Upper lobe of right lung (tissue), 1 donor: ENCODE measurements at places on chromosomes 2 and 18.

GRCh38 chr2:20608666-20609348 is 42.1 kb downstream of the HS1BP3 start:
- H3K27me3 ChIP-seq: no peaks in the 10 kb centered on the region
- no peaks in the 10 kb centered on the region for H3K36me3 ChIP-seq
- H3K4me3 ChIP-seq: no peak overlapping the region

DNA sequence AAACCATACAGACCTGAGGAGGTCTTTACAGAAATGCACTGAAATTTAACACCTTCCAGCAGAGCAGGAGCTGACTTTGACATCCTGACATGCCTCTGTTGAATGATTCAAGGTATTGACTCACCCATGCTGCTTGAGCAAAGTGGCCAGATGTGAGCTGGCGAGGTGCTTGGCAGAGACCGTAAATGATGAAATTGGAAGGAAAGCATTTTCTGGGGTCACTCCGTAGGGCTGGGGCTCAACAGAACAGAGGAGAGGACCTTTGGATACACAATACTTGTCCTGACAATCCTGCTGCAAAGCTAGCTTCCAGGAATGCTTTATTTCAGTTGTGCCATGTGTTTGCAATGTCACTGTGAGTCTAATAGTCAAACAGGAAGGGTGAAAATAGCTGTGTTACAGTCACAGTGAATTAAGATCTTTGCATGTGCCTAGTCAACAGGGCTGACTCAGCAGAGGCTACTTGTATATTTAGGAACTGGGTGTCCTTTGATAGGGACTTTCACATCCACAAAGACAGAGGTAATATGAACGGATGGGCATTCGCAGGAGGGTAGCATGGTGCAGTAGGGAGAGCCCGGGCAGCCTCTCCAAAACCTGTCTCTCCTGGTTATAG is 31.6 kb upstream of the NCK2 start:
- H3K4me3 ChIP-seq: no peak overlapping the region
- H3K27ac ChIP-seq: no peak overlapping the region
- no peaks in the 10 kb centered on the region for H3K36me3 ChIP-seq
- no peaks in the 10 kb centered on the region for H3K27me3 ChIP-seq

GRCh38 chr2:189217541-189217940 is 38.0 kb upstream of the COL5A2 start:
- no peaks in the 10 kb centered on the region for H3K27me3 ChIP-seq
- no peak for DNase-seq
- H3K4me1 ChIP-seq: no peaks in the 10 kb centered on the region
- H3K27ac ChIP-seq: no peak overlapping the region

DNA sequence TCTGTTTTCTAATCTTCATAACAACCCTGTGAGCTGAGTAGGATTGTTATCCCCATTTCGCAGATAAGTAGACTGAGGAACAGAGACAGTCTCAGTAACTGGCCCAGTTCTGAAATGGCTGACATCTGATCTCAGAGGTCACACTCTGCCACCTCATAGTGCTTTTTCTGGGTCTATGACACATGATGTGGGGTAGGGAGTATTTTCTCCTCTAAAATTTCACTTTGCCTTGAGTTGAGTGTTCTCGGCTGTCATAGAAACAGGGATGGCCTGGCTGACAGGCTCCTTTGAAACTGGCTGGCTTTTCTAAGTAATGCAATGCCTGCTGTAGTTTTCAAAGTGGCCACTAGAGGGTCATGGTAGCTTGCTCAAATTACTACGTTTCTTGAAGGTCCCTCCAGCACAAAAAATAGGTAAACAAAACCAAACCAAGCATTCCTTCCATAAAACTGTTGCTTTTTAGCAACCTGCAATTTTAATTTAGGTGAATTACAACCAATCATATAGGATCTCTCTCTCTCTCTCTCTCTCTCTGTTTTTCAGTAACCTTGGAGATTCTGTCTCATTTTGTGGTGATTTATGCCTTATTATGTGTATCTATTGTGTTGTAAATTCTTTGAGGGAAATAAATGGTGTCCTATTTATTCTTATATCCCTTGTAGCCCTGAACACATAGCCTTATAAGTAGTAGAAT is 84.2 kb upstream of the TTN start:
- no peak overlapping the region for H3K4me3 ChIP-seq
- H3K36me3 ChIP-seq: no peaks in the 10 kb centered on the region
- H3K27ac ChIP-seq: no peak overlapping the region
- no peaks in the 10 kb centered on the region for H3K4me1 ChIP-seq
- DNase-seq: no peak

DNA sequence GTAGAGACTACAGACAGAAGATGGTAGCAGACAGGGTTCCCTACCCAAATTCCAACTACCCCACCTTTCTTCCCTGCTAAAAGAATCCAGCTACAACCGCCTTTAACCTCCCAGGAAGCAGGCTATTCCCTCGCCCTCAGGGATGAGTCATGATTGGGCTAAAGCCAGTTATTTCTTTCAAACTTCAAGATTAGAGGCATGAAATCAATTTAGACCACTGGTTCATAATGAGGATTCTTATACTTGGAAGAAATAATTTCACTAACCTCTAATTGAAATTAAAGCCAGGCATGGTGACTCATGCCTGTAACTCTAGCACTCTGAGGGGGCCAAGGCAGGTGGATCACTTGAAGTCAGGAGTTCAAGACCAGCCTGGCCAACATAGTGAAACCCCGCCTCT is 20.0 kb downstream of the TRIP12 start:
- peaks cover 20% of the 10 kb centered on the region for H3K4me1 ChIP-seq
- DNase-seq: no peak
- no peak overlapping the region for H3K27ac ChIP-seq
- H3K4me3 ChIP-seq: no peak overlapping the region
- peaks cover 24% of the 10 kb centered on the region for H3K36me3 ChIP-seq
- no peaks in the 10 kb centered on the region for H3K27me3 ChIP-seq

DNA sequence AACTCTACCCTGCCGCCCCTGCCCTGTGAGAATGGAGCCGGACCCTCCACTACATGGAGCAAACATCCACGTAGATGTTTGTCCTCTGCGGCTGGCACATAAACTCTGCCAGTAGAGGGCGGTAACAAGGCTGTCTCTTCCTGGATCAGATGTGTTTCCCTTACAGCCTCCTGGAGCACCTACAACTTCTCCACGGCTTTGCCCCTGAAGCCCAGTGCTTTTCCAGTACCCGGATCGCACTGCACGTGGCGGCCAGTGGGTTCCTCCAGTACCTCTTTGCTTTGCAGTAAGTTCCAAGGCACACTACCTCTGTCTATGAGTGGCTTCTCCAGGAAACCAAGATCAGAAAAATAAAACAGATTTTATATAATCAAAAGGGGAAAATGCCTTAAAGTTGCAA is 651.3 kb downstream of the DCDC2C start:
- no peaks in the 10 kb centered on the region for H3K36me3 ChIP-seq
- H3K27me3 ChIP-seq: no peaks in the 10 kb centered on the region
- H3K27ac ChIP-seq: no peak overlapping the region
- H3K4me1 ChIP-seq: no peaks in the 10 kb centered on the region

GRCh38 chr2:151237422-151238025 is 24.1 kb downstream of the RBM43 start:
- no peaks in the 10 kb centered on the region for H3K4me1 ChIP-seq
- no peak overlapping the region for H3K4me3 ChIP-seq
- H3K27me3 ChIP-seq: no peaks in the 10 kb centered on the region
- no peak overlapping the region for H3K27ac ChIP-seq
- H3K36me3 ChIP-seq: no peaks in the 10 kb centered on the region

DNA sequence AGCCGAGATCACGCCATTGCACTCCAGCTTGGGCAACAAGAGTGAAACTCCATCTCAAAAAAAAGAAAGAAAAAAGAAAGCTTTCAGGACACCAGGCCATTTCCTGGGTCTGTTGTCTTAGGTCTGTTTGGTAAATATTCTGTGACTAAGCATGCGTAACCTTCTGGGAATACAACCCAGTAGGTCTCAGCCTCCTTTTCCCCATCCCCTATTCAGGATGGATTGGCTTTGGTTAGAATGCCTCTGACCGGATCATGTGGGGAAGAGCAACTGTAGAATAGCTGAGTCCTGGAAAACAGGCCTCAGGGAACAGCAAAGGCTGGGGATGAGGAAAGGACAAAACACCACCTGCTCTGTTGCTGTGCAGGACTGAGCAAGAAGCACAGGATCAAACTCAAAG is 1.6 kb upstream of the PDCL3 start:
- H3K4me3 ChIP-seq: no peak overlapping the region
- H3K27me3 ChIP-seq: no peaks in the 10 kb centered on the region
- peak overlapping the region; percentile 91 for H3K27ac ChIP-seq
- no peaks in the 10 kb centered on the region for H3K36me3 ChIP-seq

GRCh38 chr2:62266433-62267038 is 70.6 kb downstream of the B3GNT2 start:
- no peak overlapping the region for H3K4me3 ChIP-seq
- H3K4me1 ChIP-seq: peaks cover 5% of the 10 kb centered on the region

- H3K4me3 ChIP-seq: no peak overlapping the region
- H3K4me1 ChIP-seq: no peaks in the 10 kb centered on the region
- H3K27me3 ChIP-seq: peaks cover 16% of the 10 kb centered on the region
- no peak overlapping the region for H3K27ac ChIP-seq
- no peak for DNase-seq
Observed at GRCh38 chr2:107989445-107989844, 3.1 kb downstream of the SLC5A7 start.

DNA sequence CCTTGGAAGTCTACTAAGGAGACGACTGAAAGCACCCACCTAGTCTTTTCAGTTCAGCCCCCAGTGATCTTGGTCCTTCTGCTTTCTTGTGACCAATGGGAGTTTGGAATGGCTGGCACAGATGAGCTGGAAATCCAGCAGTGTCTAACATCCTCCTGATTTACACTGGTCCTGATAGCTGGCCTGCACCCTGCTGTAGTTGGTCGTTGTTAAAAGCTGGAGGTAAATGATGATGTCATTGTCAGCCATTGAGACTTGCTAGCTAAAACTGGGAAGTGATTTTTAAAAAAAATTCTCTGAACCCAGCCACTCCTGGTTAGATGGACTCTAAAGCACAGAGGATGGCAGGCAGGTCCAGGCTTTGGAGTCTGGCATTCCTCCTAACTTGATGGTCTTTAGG is 19.3 kb downstream of the CCT7 start:
- peaks cover 60% of the 10 kb centered on the region for H3K36me3 ChIP-seq
- no peak overlapping the region for H3K4me3 ChIP-seq
- H3K27ac ChIP-seq: no peak overlapping the region
- DNase-seq: peak; percentile 6

GRCh38 chr18:66916834-66917233 is 312.9 kb upstream of the CDH19 start:
- no peaks in the 10 kb centered on the region for H3K27me3 ChIP-seq
- H3K27ac ChIP-seq: no peak overlapping the region
- H3K4me3 ChIP-seq: no peak overlapping the region
- H3K36me3 ChIP-seq: no peaks in the 10 kb centered on the region
- H3K4me1 ChIP-seq: no peaks in the 10 kb centered on the region
- no peak for DNase-seq

GRCh38 chr2:191560411-191560980 is 117.4 kb upstream of the NABP1 start:
- H3K4me1 ChIP-seq: no peaks in the 10 kb centered on the region
- H3K36me3 ChIP-seq: no peaks in the 10 kb centered on the region
- H3K4me3 ChIP-seq: no peak overlapping the region
- no peak overlapping the region for H3K27ac ChIP-seq
- no peak for DNase-seq
- no peaks in the 10 kb centered on the region for H3K27me3 ChIP-seq

- H3K27me3 ChIP-seq: no peaks in the 10 kb centered on the region
- H3K36me3 ChIP-seq: no peaks in the 10 kb centered on the region
- H3K27ac ChIP-seq: no peak overlapping the region
- DNase-seq: no peak
- H3K4me1 ChIP-seq: peaks cover 24% of the 10 kb centered on the region
Observed at GRCh38 chr2:27911458-27912210, 21.1 kb downstream of the BABAM2 start.

DNA sequence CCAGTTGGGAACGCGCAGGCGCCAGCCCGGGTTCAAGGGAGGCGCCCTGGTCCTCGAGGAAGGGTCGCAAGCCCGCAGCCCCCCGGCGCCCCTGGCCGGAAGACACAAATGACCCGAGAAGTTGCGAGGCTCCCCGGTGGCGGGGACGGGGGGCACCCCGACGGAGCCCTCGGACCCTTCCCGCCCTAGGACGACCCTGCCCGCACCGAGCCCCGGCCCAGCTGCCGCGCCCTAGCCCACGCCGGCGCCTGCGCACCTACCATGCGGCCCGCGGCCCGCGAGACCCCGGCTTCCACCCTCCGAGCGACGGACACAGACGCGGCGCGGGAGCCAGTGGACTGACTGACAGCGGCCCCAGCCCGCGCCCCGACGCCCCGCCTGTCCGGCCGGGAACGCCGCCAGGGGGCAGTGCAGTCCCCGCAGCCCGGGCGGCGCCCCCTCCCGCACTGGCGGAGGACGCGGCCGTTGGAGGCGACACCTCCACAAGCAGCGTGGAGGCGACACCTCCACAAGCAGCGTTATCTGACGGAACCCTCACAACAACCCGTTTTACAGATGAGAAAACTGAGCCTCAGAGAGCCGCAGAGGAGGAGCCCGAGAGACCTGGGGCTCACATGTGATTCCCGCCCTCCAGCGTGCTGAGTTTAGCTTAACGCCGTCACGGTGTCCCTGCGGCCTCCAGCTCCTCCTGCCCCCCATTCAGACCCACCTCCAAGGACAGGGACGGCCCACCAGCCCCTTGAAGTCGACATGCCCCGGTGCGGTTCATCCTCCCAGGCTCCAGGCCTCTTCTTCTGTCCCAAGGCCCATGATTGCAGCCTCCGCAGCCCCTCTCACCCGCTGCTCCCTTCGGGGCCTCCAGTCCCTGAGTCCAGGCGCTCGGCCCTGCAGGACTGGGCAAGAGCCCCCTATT is at the start of gene NMUR1:
Gene NMUR1, minus strand, starts transcription at position 347 of the 913 bp plus-strand sequence. Its CDS starts 84 bp downstream, at position 263.
- peaks cover 4% of the 10 kb centered on the region for H3K4me1 ChIP-seq
- H3K4me3 ChIP-seq: peak within 1 kb of the TSS; percentile 55
- no peaks in the 10 kb centered on the region for H3K36me3 ChIP-seq
- peaks cover 5% of the 10 kb centered on the region for H3K27me3 ChIP-seq

DNA sequence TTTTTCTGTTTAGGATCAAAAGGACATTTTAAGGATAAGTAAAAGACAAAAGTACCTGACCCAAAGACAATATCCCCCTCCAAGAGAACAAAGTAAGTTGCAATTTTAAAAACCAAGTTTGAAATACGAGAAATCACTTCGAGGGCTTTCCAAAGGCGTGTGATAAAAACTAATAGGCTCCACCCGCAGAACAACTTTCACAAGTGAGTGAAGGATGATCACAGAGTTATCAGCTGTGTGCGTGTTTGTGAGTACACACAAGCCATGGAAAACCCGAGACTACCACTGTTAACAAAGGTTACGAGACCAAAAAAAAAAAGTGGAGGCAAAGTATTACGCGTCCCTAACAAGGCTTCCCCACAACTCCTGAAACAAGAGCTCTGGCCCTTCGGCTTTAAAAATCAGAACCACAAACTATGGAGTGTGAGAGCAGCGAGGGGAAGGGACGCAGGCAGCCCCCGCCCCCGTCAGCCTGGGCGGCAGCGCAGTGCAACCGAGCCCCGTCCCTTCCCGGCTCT is 719 bp downstream of the SMAD2 start:
- H3K27ac ChIP-seq: peak overlapping the region; percentile 93
- H3K4me3 ChIP-seq: peak overlapping the region; percentile 85
- DNase-seq: no peak
- no peaks in the 10 kb centered on the region for H3K27me3 ChIP-seq
